Testis (tissue), 5 donors: ENCODE measurements at places on chromosomes 11 and 22.

GRCh38 chr22:50577987-50578775 lies at the start of gene CPT1B:
TSS of gene CPT1B (minus strand) at chr22:50578427. CDS start at chr22:50577915, 512 bp downstream.
- no peak for DNase-seq

DNA sequence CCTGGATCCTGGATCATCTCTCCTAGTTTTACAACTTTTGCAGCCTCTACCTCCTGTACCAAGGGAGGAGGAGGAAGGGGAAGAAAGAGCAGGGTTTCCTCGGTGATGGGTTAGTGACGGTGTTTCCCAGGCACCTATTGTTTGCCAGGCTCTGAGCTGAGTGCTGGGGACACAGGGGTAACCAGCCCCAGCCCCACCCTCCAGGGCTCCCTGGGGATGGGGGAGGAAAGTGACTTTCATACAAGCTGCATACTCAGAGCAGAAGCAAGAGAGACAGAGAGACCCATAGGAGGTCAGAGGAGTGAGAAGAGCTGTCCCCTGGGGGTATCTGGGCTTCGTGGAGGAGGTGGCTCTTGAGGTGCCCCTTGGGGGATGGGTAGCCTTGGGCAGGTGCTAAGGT lies 89.4 kb upstream of the THY1 start:
- no peak for DNase-seq

- DNase-seq = no peak
Measured at GRCh38 chr11:8258784-8259183, 4.9 kb downstream of the LMO1 start.

GRCh38 chr22:48828688-48829087 lies 999.0 kb downstream of the BRD1 start:
- DNase-seq = no peak

- peak; percentile 64 for DNase-seq
Measured at GRCh38 chr11:11010624-11011127, 152.8 kb upstream of the ZBED5 start.

DNA sequence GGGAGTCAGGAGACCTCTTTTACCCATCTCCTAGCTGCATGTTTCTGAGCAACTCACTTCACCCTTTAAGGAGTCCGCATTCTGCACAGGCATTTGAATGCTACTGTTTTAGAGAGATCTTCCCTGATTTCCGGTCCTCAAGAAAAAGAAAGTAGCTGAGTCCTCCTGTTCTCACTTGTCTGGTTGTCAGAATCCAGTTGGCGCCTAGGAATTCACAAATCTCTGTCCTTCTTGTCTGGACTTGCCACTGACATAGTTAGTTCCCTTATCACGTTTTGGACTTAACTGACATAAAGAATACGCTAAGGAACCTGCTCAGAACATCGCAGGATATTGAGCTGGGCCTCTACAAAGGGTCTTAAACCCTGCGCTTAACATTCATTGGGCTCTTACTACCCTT lies 61.3 kb upstream of the OR5P2 start:
- DNase-seq = no peak

GRCh38 chr22:47194476-47195155 lies 432.2 kb downstream of the TBC1D22A start:
- DNase-seq = peak; percentile 11

DNA sequence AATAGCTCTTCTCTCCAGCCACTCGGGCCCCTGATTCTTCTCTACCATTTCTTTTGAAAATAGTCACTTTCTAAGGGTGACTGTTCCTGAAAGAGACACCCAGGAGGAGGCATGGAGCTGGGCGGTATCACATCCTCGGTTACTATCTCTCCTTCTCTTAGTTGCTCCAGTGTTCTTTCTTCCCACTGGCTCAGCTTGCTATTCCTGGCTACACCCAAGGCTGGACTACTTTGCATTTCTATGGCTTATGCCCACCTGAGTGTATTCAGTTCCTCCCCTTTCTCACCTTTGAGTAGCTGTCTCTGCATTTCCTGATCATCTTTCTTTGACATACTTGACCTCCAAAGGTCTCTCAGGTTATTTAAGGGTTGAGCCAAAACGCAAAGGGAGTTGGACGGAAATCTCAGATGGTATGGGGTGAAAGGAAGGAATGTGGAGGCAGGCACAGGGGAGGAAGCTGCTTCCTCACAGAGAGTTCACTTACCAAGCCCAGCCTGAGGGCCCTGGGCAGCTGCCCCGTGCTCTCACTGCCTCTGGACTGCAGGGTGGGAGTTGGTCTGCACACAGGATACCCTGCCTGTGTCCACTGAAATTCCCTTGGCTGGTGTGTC lies 155.7 kb downstream of the SNX19 start:
- DNase-seq = no peak
